ENCODE measurements at places on chromosomes 4 and X.

GRCh38 chr4:118076958-118077766, 42.9 kb downstream of the NDST3 start:
- H3K36me3 ChIP-seq, result no peaks in the 10 kb centered on the region
- H3K27me3 ChIP-seq, result no peaks in the 10 kb centered on the region
- no peak overlapping the region for H3K4me3 ChIP-seq
- no peak for DNase-seq
- H3K27ac ChIP-seq, result no peak overlapping the region

DNA sequence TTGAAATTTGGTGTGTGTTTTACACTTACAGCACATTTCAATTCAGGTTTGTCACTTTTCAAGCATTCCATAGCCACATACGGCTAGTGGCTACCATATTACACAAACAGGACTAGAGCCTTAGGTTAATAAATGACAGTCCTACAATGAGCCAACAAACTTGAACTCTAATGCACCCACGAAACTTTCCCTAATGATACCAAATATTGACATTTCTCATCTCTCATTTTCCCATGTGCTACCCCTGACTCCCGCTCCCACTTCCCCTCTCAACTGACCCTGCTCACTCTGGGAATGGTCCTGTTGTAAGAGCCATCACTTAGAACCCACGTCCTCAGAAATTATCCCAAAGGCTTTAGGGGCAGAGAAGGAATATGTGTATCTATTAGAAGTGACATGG, 4.9 kb upstream of the TLR10 start:
- no peak for DNase-seq
- no peaks in the 10 kb centered on the region for H3K4me1 ChIP-seq

DNA sequence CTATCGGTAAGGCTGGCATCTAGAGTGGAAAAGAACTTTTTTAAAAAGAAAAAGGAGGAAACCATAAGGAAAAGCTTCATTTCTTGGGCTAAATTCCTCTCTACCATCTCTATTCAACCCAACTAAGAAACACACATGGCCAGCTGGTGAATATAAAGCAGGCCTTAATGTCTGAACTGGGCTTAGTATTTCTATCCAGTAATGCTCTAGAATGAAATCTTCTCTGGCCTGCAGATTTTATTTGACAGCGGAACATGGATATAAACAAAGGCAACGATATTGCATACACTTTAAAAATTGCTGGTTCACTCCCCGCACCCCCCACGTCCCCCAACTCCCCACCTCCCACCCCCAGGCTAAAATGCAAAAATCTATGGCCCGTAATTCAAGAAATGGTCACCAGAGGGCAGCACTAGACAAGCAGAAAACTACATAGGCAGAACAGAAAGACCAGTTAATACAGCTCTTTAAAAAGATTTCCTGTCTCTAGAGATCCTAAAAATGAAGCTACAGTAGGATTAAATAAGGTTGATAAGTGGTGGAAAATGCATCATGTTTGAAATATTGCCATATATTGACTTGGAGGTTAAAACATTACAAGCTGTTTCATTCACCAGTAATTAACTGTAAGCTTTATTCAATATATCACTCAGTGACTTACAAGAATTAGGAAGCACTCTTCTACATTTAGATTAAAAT, 155.2 kb upstream of the GALNT7 start:
- peak; percentile 41 for DNase-seq
- H3K27me3 ChIP-seq, result no peaks in the 10 kb centered on the region
- H3K36me3 ChIP-seq, result no peaks in the 10 kb centered on the region
- H3K4me1 ChIP-seq, result peaks cover 11% of the 10 kb centered on the region
- H3K4me3 ChIP-seq, result no peak overlapping the region

- H3K4me1 ChIP-seq, result no peaks in the 10 kb centered on the region
- DNase-seq, result no peak
- H3K4me3 ChIP-seq, result peak overlapping the region; percentile 68
- H3K27ac ChIP-seq, result peak overlapping the region; percentile 72
Observed at GRCh38 chr4:140427919-140428471, 547 bp upstream of the CLGN start.

- H3K4me3 ChIP-seq, result no peak overlapping the region
- H3K27ac ChIP-seq, result no peak overlapping the region
- H3K36me3 ChIP-seq, result no peaks in the 10 kb centered on the region
Observed at GRCh38 chrX:13968198-13968597, 61.5 kb downstream of the GEMIN8 start.

GRCh38 chr4:100294356-100294755, 104.1 kb upstream of the DDIT4L start:
- no peak overlapping the region for H3K4me3 ChIP-seq
- H3K27me3 ChIP-seq, result no peaks in the 10 kb centered on the region
- no peak overlapping the region for H3K27ac ChIP-seq
- 0 out of 2 replicates have a peak, but pooled peaks cover 2% of the 10 kb centered on the region for H3K4me1 ChIP-seq
- DNase-seq, result no peak
- H3K36me3 ChIP-seq, result no peaks in the 10 kb centered on the region

GRCh38 chrX:15215366-15215765, 54.5 kb downstream of the ASB9 start:
- no peak overlapping the region for H3K27ac ChIP-seq
- H3K27me3 ChIP-seq, result no peaks in the 10 kb centered on the region
- no peak for DNase-seq
- H3K4me1 ChIP-seq, result no peaks in the 10 kb centered on the region
- no peaks in the 10 kb centered on the region for H3K36me3 ChIP-seq
- no peak overlapping the region for H3K4me3 ChIP-seq

DNA sequence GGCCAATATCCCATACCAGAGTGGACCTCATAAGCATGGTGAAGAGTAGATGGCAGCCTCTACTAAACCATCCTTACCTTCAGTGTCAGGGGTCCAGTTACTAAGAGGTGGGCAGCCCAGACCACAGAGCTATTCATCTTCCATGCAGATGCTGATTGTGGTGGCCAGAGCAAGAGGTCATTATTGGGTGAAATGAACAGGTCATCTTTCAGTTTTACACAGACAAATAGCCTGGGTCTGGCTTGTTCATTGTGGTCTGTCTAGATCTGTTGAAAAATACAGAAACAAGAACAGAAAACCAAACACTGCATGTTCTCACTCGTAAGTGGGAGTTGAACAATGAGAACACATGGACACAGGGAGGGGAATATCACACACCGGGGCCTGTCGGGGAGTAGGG, 71.3 kb downstream of the PAK3 start:
- H3K4me3 ChIP-seq, result no peak overlapping the region
- H3K4me1 ChIP-seq, result no peaks in the 10 kb centered on the region
- H3K27ac ChIP-seq, result no peak overlapping the region
- no peak for DNase-seq
- H3K27me3 ChIP-seq, result no peaks in the 10 kb centered on the region

DNA sequence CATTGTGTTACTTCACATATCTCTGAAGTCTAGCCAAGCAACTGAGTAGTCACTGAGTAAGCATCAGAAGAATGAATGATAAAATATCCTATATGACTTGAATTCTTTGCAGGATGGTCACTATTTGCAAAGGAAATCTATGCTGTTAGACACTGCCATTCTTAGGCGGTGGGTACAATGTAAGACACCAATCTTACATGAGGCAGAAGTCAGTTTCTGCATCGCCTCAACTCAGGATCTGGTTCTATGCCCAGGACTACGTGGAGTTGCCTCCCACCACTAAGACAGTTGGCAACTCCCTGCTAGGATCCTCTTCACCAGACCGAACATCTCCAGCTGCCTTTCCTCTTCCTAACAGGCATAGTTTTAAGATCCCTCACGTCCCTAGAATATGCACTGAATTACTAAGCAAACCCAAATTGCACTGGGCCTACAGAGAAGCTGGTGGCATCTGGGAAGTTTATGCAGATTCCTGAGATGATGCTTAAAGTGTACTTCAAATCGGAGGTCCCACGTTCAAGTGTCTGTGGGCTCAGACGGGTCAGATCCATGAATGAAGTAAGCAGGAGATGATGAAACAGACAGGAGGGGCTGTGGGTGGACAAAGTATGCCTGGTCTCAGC, 45.6 kb downstream of the SEL1L3 start:
- H3K27me3 ChIP-seq, result no peaks in the 10 kb centered on the region
- H3K27ac ChIP-seq, result no peak overlapping the region
- H3K36me3 ChIP-seq, result 0 out of 2 replicates have a peak, but pooled peaks cover 5% of the 10 kb centered on the region
- H3K4me1 ChIP-seq, result no peaks in the 10 kb centered on the region
- no peak for DNase-seq

Data from PC-9 (cell line).